ENCODE measurements at places on chromosomes 4 and X.
A peak's percentile ranks its signal among the peaks of the same experiment; 100 is the strongest.

DNA sequence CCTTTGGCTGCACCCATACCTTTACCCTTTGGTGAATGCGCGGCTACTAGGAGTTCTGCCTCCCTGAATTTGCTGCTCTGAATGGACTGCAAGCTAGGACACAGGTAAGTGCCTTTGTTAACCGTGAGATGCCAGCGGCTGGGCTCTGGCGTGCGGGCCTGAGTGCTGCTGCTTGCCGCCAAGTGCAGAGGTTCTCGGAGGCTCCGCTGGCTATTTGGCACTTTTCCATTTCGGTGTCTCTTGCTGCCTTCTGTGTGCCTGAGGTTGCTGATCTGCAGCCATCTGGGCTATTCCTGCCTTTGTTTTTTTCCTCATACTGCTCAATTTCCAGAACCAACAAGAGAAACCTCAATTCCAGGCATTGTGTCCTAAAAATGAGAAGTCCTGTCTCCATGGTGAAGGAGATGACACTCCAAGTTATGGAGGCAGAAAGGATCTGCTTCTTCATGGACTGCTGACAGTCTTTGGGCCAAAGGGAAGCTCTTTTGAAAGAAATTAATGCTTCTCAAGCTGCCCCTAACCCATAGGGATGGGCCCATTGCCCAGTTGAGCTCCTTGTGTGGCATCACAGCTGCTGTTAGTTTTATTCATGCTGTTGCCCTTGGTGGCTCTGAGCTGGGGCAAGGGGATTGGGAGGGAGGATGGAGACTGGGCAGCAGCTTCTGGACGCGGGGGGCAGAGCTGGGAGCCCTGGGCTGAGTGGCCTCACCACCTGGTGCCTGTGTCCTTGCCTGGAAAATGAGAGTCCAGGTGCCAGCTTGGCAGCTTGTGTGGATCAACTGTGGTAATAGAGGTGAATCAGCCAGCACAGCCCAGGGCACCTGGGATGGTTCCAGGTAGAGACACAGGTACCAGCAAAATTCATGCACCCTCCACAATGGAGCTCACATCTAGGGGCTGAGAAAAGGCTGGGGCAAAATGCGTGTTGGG lies 3.8 kb upstream of the TBC1D14 start:
- H3K27me3 ChIP-seq, result no peaks in the 10 kb centered on the region
- no peak overlapping the region for H3K4me3 ChIP-seq
- H3K27ac ChIP-seq, result no peak overlapping the region
- H3K4me1 ChIP-seq, result peaks cover 4% of the 10 kb centered on the region
- no peaks in the 10 kb centered on the region for H3K36me3 ChIP-seq

DNA sequence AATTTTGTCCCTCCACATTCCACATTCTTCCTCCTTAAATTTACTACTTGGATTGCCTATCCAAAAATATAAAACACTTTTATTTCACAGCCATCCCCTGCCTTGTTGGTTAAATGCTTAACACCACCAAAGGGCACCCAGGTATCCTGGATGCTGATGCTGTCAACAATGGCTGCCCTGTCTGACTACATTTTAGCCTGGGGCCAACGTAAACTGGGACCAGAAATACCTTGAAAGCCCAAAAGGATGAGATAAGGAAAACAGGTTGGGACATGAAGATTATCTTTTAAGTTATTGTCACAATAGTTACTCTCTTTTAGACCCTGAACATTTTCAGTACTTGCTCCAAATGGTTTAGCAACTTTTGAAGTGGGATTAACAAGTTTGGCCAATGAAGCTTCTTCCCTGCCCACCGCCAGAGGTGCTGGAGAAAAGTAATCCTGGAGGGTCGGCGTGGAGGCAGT lies 775 bp upstream of the YIPF6 start:
- H3K36me3 ChIP-seq, result no peaks in the 10 kb centered on the region
- H3K4me3 ChIP-seq, result peak overlapping the region; percentile 58
- peak overlapping the region; percentile 79 for H3K27ac ChIP-seq
- no peaks in the 10 kb centered on the region for H3K4me1 ChIP-seq
- no peaks in the 10 kb centered on the region for H3K27me3 ChIP-seq

DNA sequence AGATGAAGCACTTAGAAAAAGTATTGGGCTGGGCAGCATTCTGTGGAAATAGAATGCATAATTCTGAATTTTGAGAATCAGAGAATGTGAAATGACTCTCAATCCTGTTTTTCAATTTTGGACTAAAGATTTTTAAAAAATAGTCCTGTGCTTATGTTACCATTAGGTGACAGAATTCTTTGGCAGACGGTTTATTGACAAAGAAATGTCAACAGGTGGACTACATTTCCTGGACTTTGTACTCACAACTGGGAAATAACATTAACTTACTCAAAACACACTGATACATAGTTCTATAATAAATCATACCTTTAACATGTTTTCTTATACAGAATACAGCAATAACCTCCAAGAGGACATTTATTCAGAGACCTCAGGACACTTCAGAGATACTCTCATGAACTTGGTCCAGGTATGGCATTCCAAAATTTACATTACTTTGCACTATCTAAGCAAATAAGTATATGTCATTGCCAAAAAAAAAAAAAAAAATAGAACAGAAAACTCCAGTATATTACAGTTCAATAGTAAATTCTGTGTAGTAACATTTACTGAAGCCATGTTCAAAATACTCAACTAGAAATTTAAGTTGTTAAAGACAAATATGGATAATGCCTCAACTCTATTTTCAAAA lies 72.7 kb downstream of the ANXA10 start:
- H3K36me3 ChIP-seq, result no peaks in the 10 kb centered on the region
- no peak overlapping the region for H3K4me3 ChIP-seq
- DNase-seq, result no peak

- no peaks in the 10 kb centered on the region for H3K4me1 ChIP-seq
- no peak overlapping the region for H3K4me3 ChIP-seq
- no peak for DNase-seq
- H3K27ac ChIP-seq, result no peak overlapping the region
- H3K36me3 ChIP-seq, result no peaks in the 10 kb centered on the region
Observed at GRCh38 chrX:150085881-150086280, 147.6 kb upstream of the EOLA2 start.

- no peak overlapping the region for H3K4me3 ChIP-seq
- no peaks in the 10 kb centered on the region for H3K4me1 ChIP-seq
- peaks cover 11% of the 10 kb centered on the region for H3K27me3 ChIP-seq
- DNase-seq, result no peak
- no peak overlapping the region for H3K27ac ChIP-seq
- no peaks in the 10 kb centered on the region for H3K36me3 ChIP-seq
Observed at GRCh38 chr4:3703677-3704521, 62.3 kb upstream of the ADRA2C start.

DNA sequence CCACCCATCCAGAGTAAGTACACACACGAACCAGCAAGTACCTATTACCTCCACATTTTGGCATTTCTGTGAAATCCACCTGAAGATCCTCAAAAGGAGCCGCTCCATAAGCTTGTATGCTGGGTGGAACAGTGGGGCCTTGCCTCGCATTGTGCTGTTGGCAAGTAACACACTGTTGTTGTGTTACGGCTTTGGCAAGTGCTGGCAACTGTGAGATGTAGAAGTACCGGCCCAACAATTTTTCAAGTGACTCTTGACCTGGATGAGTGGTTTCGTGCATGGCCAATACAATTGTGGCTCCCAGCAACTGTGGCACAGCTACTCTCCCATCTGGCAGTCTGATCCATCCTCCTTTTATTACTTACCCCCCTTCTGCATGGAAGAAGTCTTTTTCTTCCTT lies 128.7 kb downstream of the CCNB3 start:
- H3K4me1 ChIP-seq, result no peaks in the 10 kb centered on the region
- H3K27ac ChIP-seq, result no peak overlapping the region
- H3K4me3 ChIP-seq, result no peak overlapping the region
- no peak for DNase-seq
- H3K36me3 ChIP-seq, result no peaks in the 10 kb centered on the region

GRCh38 chrX:132468454-132468853 lies 20.4 kb downstream of the MBNL3 start:
- no peaks in the 10 kb centered on the region for H3K4me1 ChIP-seq
- H3K4me3 ChIP-seq, result no peak overlapping the region
- no peaks in the 10 kb centered on the region for H3K27me3 ChIP-seq

DNA sequence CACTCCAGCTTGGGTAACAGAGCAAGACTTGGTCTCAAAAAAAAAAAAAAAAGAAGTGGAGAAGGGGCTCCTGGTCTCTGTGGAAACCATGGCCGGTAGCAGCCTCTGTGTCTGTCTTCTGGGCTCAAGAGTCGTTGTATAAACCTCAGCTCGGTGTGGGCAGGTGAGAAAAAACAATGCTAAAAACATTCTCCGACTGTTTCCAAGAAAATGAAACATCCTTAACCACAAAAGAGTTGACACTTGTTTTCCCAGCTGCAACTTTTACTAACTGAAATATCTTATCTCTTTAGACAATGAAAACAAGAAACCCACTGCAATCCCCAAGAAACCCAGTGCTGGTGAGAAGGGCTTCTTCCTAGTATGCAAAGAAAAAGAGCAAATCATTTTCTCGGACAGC lies 26.2 kb downstream of the CD99 start:
- no peaks in the 10 kb centered on the region for H3K36me3 ChIP-seq
- H3K4me1 ChIP-seq, result no peaks in the 10 kb centered on the region
- no peaks in the 10 kb centered on the region for H3K27me3 ChIP-seq
- H3K27ac ChIP-seq, result no peak overlapping the region

GRCh38 chr4:19925516-19925915 lies 326.2 kb upstream of the SLIT2 start:
- DNase-seq, result no peak
- no peak overlapping the region for H3K27ac ChIP-seq
- H3K27me3 ChIP-seq, result no peaks in the 10 kb centered on the region
- no peaks in the 10 kb centered on the region for H3K4me1 ChIP-seq

- no peaks in the 10 kb centered on the region for H3K36me3 ChIP-seq
- H3K4me1 ChIP-seq, result no peaks in the 10 kb centered on the region
- no peak overlapping the region for H3K4me3 ChIP-seq
- no peaks in the 10 kb centered on the region for H3K27me3 ChIP-seq
- H3K27ac ChIP-seq, result no peak overlapping the region
Observed at GRCh38 chrX:78024349-78025059, 55.1 kb upstream of the PGAM4 start.

- no peaks in the 10 kb centered on the region for H3K36me3 ChIP-seq
- H3K27ac ChIP-seq, result no peak overlapping the region
- peak overlapping the region; percentile 23 for H3K4me3 ChIP-seq
- H3K27me3 ChIP-seq, result peaks cover 10% of the 10 kb centered on the region
- no peaks in the 10 kb centered on the region for H3K4me1 ChIP-seq
Observed at GRCh38 chr4:176001151-176002006, 64.3 kb upstream of the WDR17 start.

- no peak overlapping the region for H3K27ac ChIP-seq
- DNase-seq, result no peak
- H3K27me3 ChIP-seq, result no peaks in the 10 kb centered on the region
- no peak overlapping the region for H3K4me3 ChIP-seq
- H3K4me1 ChIP-seq, result no peaks in the 10 kb centered on the region
- H3K36me3 ChIP-seq, result no peaks in the 10 kb centered on the region
Observed at GRCh38 chr4:140125374-140125773, 28.6 kb downstream of the MAML3 start.

DNA sequence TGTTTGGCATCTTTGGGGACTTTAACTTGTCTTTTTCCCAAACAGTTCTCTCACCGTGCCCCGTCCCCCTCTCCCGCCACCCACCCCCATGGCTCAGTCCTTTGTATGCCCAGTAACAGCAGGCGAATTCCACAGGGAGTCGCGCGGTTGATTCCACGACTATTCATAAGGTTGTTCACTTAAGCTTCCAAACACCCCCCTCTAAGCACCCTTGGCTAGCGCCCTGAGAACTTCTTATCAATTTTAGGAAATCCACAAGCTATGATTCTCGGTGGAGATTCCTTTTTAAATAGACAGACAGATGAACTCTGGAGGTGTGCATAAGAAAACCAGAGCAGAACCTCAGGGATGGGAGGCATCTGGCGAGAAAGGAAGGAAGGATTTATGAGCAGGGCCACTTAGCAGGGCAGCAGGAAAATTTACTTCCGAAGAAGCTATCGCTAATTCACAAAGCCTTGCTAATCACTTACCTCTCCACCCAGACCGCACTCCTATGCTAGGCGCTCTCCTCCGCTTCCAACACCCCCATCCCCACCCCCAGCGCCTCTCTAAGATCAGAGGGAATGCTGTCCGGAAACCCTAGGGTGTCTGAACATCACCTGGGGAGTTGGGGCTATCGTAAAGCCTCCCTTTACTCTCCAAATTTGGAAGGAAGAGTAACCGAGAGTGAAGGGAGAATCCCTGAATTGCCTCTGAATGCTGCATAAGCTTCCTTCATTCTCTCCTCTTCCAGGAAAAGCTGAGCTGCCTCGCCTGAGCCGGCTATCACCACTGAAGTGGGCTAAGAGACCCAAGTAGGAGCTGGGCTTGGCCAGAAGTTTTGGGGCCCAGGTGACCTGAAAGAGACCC lies 1.7 kb downstream of the UNC5C start:
- H3K4me3 ChIP-seq, result peak overlapping the region; percentile 48
- no peaks in the 10 kb centered on the region for H3K36me3 ChIP-seq
- DNase-seq, result no peak
- peak overlapping the region; percentile 75 for H3K27ac ChIP-seq
- H3K4me1 ChIP-seq, result no peaks in the 10 kb centered on the region

DNA sequence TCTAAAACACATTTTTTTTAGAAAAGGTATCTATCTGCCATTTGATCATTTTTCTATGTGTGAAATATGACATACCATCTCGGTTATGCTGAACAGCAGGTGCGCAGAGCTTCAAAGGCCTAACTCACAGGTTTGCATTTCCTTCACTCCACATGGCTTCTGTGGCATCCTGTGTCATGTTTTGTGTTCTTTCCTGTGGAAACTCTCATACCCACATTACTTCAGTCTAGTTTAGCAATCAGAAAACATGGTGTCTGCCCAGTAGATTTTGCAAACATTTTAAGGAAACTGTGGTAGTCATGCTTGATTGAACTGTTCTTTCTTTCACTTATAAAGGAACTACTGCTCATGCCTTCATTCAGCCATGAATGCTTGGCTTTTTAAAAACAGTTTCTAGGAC lies 11.3 kb upstream of the ARAP2 start:
- no peak overlapping the region for H3K27ac ChIP-seq
- DNase-seq, result no peak
- no peaks in the 10 kb centered on the region for H3K4me1 ChIP-seq
- H3K36me3 ChIP-seq, result no peaks in the 10 kb centered on the region

DNA sequence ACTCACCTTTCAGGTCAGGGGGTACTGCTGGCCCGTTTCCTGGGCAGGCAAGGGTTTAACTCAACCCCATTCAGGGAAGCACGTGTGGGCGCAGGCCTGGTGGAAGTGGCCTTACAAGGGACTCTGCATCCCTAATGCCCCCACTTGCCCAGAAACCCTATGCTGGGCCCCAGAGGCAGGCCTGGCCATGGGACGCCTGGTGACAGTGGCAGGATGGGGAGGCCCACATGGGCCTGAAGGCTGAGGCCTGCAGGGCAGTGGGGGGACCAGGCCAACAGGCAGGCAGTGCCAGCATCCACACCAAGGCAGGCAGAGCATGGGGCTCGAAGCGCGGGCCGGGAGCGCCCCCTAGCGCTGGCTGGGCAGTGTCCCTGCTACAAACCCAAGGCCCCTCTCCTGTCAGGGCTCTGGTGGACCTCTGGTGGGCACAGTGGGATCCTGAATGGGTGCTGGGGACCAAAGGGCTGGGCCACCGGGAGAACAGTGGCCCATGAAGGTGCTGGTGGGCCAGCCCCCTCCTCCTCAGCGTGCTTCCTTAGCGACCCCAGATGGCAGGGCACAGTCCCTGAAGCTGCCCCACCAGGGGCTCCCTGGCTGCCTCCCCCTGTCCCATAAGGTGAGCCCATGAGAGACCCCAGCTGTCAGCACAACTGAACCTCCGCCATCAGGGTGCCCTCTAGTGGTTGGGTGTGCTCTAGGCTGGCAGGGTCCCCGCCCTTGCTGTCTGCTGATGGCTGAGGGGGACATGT lies 16.8 kb downstream of the FGFR3 start:
- H3K27me3 ChIP-seq, result no peaks in the 10 kb centered on the region
- H3K36me3 ChIP-seq, result no peaks in the 10 kb centered on the region
- no peak overlapping the region for H3K4me3 ChIP-seq
- H3K27ac ChIP-seq, result no peak overlapping the region

- H3K4me1 ChIP-seq, result no peaks in the 10 kb centered on the region
- no peak for DNase-seq
- no peaks in the 10 kb centered on the region for H3K27me3 ChIP-seq
- H3K4me3 ChIP-seq, result no peak overlapping the region
- no peak overlapping the region for H3K27ac ChIP-seq
Observed at GRCh38 chr4:52243367-52243766, 192.3 kb downstream of the SPATA18 start.
